ENCODE measurements at places on chromosomes 5 and 9. TPM values are rescaled to one million over a fixed set of nuclear protein-coding genes. Genes with fewer than 3 reads are reported as not detected.

GRCh38 chr5:176396330-176396729, 7.8 kb downstream of the HIGD2A start:
- no peak for DNase-seq

- no peak for DNase-seq
Observed at GRCh38 chr5:11715461-11716196, 188.6 kb downstream of the CTNND2 start.

The ZMYND19 gene
- polyA plus RNA-seq, result 20.3 TPM

DNA sequence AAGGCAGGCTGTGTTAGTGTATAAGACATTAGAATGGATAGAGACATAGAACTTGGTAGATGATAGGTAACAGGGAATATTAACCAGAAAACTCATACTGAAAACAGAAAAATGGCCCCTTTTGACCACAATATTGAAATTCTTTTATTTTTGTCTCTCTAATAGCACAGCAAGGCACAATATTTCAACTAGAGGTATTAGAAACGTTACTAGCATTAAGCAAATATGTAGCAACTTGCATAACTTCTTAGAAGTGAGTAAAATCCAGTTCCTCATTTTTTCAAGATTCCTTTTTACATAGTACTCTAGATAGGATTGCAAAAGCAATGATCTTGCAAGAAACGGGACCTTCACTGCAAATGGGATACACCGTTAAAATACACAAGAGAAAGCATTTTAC, 102.7 kb upstream of the VCAN start:
- DNase-seq, result no peak

DNA sequence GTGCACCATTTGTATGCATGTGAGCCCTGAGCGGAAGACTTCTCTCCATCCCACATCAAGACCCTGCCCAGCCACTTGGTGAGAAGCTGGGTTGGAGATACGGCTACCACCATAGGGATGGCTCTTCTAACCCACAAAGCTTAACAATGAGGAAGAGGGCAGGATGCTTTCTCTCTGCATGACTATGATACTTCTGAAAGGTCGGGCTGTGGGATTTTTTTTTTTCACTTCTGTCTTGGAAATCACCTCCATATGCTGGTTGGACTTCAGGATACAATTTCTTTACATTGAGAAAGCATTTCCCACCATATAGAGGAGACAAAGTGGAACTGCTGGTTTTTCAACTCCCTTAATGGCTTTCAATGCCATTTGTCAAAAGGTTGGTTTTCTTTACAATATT, 30.5 kb downstream of the ZNF366 start:
- no peak for DNase-seq

DNA sequence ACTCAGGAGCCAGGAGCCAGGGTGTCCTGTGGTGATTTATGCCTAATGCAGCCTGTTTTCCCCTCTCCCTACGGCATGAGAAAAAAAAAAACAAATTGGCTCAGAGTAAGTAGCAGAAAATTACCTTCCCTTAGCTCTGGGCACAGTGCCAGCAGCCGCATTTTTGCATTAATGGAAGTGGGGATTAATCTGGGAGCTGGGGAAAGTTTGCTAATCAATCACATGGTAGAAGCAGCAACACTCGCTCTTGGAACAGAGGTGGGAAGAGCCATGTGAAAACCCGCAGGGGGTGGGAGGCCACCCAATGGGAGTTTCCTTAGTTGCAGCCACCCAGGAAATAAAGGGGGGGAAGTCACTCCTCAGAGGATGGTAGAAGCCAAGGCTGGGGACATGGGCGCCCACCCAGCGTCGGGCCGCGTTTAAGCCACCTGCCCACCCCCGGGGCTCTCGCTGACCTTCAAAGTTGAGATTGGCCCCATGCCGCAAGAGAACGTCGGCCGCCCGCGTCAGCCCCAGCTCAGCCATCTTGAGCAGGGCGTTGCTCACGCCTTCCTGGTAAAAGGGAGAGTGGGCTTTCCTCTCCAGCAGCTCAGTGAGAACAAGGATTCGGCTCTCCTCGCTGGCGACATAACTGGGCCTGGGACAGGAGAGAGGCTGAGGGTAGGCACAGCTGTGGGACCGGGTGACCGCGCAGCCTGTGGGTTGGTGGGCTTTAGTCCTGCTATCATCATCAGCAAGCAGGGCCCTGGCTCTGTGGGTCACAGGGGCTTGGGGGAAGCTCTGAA, 1.7 kb downstream of the ASB6 start:
- no peak for DNase-seq

The SPATA31D4 gene
- not detected for polyA plus RNA-seq

DNA sequence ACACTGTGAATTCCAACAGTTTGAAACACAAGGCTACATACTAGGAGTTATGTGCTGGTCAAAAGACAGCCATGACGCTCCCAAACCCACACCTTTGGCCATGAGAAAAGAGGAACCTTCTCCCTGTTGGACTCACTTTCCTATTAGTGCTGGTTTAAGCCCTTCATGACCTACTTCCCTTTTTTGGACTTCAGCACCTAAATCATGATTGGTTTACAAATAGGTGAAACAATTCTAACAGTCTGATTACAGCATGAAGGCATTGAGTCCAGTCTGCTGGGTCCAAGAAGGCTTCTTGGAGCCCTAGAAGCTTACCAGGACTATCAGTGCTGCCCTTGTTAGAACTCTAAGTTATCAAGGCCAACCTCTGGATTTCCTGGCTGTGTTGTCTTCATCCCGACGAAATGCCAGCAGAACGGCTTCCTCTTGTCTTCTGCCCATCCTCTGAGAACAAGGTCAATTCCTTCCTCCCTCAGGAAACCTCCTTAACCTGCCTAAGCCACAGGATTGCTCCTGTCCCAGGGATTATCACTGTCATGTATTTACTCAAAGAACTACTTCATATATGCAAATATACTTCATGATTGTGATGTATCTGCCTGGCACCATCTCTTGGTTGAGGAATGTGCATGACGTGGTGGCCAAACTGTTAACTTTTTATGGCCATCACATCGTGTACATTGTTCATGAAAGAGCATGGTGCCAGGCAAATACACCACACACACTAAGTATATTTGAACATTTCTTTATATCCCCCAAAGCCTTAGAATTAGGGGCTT, 83.6 kb downstream of the ANKH start:
- DNase-seq, result no peak

DNA sequence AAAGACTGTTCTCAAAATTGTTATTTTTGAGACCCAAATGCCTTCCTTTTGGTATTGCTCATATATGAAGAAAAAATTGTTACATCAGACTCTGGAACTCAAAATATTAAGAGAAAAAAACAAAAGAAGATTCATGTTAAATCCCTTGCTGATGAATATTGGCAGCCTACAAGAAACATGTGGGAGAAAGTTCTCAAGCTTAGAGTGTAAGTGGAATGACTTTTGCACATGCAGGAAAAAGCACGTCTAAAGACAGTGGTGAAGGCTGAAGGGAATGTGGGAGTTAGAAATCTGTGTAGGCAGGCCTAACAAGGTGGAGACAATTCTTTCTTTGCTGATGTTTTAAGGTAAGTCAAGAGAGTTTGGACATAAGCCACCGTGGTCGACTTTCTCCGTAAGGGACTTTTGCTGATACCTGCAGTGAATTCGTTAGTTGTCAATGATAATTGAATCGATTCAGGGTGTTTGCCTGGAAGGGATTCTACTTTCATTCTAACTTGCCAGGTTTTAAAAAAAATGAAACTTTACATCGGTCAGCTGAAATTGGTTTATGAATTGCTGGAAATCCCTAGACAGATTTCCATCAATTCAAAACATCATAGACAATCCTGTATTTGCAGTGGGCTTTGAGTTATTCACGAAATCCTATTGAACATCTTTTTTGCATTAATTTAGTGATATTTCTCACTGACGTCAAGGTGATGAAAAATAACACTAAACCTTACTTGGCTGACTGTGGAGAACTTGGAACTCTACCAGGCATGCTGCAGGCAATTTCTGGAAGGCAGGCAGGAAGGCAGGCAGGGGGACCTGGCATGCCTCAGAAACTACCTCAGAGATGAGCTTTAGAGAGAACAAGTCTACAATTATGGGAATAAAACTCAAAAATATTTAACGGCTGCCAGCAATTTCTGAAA, 359.1 kb upstream of the ADAMTSL1 start:
- no peak for DNase-seq

- DNase-seq, result no peak
Observed at GRCh38 chr5:143495821-143496275, 92.4 kb upstream of the NR3C1 start.

DNA sequence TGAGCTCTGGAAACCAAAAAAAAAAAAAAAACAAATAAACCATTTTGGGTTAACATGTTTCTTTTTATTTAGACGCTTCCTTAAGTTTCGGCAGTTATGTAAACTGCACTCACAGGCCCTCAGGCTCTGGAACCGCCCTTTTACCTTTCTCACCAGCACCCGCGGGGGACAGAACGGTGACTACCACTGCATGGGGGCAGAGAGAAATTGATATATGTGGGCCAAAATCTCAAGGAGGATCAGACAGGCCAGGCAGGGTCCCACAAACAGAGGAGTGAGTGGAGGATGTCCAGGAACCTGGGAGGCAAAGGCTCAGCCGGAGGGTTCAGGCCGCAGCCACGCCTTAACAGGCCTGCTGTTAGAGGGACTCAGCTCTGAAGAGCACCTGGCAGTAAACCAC, 54.4 kb downstream of the IRX2 start:
- DNase-seq, result no peak

The NR6A1 gene
- 0.87 TPM for polyA plus RNA-seq

DNA sequence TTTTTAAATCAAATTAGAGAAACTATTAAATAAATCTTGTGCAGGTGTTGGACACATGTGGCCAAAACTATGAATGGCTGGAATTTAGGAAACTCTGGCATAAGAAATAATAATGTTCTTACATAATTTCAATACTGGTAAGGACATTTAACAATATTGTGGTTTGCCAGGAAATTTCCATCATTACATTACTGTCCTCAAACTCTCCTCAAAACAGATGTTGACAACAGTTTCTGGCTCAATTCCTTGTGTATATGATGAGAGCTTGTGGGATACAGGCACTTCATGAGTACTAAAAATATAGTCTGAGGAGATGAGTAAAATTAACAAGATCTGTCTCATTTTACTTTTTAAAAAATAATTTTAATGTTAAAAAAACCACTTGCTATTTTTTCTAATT, 27.9 kb downstream of the MCTP1 start:
- DNase-seq, result no peak

GRCh38 chr9:122055701-122056100, 37.4 kb downstream of the TTLL11 start:
- no peak for DNase-seq

The SOHLH1 gene
- not detected for polyA plus RNA-seq

The ZNF366 gene
- 4.1 TPM for polyA plus RNA-seq

All from right renal pelvis (tissue), 4 donors.